AML-193 (cell line): ENCODE measurements at places on chromosomes 16 and 17.
A peak's percentile ranks its signal among the peaks of the same experiment; 100 is the strongest.

GRCh38 chr17:17032131-17032692, 10.0 kb upstream of the MPRIP start:
- DNase-seq = no peak

GRCh38 chr17:9037736-9038135, 16.4 kb downstream of the NTN1 start:
- peak; percentile 37 for DNase-seq

DNA sequence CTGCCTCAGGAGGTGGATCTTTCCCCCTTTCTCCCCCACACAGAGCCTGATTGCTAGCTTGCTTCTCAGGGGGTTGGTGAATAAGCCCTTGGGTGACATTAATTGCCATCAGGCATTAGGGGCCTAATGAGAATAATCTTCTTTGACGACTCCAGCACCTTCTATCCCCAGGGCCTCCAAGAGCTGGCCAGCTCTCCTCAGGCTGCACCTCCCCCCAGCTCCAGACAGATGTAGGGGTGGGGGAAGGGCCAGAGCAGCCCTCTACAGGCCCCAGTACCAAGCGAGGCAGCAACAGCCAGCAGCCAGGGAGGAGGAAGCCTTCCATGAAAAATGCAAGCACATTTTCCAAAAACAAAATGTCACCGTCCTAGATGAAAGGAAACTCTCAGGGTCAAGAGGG, 1.4 kb upstream of the TMEM132E start:
- no peak for DNase-seq

DNA sequence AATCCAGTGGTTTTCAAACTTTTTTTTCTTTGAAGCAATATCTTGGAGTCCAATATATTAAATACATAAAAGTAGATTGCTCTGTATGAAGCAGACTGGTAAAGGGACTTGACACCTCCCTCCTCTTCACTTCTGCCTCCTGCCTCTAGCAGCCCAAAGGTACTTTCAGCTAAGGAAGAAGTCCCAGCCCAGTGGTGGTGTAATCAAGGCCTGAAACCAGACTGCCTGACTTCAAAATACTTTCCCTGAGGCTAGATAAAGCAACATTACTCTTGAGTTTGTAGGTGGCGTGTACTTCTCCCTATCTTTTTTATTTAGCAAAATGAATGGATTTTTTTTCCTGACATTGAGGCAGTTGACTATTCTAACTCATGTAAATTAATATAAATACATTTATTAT, 122.4 kb upstream of the TMEM97 start:
- DNase-seq = no peak

GRCh38 chr16:25625620-25626019, 66.1 kb upstream of the HS3ST4 start:
- no peak for DNase-seq

DNA sequence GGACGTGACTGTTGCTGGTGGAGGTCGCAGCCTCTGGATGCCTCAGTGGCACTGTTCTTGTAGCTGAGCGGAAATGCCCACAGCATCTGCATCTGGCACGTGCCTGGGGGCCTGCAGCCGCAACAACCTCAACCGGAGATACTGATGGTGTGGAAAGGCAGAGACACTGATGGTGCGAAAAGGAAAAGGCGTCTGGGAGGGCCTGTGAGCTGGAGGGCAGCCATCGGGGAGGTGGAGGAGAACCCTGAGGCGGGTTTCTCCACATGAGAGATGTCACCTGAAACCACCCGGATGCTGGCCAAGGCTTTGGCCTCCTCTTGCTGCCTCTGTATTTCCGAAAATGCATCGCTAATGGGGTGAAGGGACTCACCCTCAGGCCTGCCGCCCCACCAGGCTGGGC, 284.8 kb upstream of the WSB1 start:
- DNase-seq = no peak

DNA sequence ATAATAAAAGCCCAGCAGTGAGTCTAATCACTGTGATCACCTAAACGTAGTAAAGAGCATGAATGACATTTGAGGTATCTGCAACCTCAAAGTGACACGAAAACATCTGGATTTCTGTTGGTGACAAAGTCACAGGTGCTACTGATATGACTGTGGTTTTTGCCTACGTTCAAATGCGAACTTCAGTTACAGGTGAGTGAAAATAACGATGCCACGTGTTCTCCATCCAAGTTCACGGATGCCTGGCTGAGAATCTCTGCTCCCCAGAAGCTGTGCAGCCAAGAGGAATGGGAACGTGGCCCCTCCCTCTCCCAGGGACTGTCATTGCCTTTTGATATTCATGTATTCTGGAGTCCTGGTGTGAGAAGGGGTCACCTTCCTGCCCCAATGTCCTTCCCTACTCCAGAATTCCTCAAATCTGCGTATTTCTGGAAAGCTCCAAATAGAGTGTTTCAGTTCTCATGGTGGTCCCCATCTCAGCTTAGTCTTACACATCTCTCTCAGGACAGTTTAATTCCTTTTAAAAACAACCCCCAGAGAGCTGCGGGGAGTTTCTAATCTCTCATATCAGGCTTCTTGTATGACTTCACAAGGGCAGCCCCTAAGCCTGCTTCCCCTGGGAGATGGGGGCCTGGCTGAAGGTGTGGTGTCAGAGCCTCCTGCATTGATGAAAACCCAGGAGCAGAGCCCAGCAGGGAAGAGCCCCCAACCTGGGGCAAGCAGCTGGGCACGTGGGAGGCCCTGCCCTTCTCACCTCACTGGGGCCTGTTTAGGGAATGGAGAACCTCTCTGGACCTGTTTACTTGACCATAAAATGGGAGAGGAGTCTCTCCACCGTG, 25.8 kb downstream of the PIK3R5 start:
- DNase-seq = no peak

DNA sequence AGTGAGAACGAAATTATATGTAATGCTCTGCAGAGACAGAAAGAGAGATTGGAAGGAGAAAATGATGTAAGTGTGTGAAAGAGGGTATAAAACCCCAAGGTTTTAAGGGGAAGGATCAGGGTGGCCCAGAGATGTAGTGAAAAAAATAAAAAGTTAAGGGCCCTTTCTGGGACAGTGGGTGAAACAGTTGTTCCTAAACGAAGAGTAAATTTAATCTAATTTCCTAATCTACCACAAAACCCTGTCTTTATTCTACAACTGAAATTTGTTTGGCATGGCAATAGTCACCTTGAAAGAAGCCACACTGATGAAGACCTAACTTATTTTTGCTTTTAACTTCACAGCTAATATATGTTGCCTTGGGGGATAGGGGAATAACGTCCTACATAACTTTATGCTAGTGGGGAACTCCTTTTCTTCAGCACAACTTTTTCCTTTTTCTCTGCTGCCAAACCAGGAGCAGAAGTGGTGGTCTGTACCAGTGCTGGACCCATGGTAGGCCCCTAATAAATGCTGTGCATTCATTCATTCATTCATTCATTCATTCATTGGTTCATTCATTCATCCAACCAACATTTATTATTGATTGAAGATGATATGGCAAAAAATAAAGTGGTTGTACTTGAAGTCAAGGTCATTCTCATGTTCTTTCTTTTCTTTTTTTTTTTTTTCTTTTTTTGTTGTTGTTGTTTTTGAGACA, 25.4 kb downstream of the CALCOCO2 start:
- no peak for DNase-seq

DNA sequence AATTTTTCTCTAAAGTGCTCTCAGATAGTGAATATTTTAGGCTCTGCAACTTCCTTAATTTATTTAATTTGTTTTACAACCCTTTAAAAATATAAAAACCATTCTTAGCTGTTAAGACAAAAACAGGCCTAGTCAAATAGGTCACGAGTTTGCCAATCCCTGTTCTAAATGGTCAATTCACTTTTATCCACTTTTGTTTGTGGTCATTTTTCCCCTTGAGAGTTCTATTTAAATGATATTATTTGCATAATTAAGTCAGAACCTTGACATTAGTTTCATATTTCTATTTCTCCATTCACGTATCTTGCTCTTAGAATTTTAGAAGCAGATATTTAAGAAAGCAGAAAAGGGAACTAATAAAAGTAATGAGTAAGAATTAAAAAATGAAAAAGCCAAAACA, 4.0 kb downstream of the AMFR start:
- DNase-seq = no peak

- no peak for DNase-seq
Observed at GRCh38 chr16:85582229-85582991, 30.7 kb upstream of the GSE1 start.

DNA sequence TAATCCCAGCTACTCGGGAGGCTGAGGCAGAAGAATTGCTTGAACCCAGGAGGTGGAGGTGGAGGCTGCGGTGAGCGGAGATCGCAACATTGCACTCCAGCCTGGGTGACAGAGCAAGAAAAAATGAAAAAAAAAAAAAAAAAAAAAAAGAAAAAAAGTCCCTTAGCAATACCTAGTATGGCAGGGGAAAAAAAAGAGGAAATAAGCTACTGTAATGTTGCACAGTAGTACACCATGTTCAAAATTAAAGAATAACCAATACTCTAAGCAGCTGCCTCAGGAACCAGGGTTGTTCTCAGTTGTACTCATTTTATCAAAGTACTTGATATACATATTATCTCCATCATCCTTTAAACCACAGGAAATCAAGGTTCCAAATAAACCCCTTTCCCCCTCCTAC, 17.3 kb upstream of the TXNDC11 start:
- peak; percentile 39 for DNase-seq

GRCh38 chr17:28057731-28058246, 15.3 kb downstream of the NLK start:
- DNase-seq = peak; percentile 45

GRCh38 chr17:17445925-17446665, 30.7 kb upstream of the MED9 start:
- DNase-seq = no peak
